ENCODE measurements at places on chromosomes 5 and 9. TPM values are rescaled to one million over a fixed set of nuclear protein-coding genes. Genes with fewer than 3 reads are reported as not detected.

DNA sequence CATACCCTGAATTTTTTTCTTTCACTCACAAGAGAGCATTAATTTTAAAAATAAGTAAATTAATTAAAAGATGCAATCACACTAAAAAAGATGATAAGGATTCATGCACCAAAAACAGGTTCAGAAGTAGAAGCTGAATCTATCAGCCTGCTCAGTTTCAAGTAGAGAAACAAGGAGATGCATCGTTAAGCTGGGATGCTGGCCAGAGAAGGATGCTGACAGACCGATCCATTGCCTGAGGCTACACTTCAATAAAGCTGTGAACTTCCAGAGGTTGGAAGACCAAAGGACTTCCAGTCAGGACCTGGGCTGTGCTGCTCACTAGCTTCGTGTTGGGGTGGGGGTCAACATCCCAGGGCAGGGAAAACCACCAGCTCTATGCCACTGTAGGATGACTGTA, 457.7 kb downstream of the EFNA5 start:
- DNase-seq: no peak

DNA sequence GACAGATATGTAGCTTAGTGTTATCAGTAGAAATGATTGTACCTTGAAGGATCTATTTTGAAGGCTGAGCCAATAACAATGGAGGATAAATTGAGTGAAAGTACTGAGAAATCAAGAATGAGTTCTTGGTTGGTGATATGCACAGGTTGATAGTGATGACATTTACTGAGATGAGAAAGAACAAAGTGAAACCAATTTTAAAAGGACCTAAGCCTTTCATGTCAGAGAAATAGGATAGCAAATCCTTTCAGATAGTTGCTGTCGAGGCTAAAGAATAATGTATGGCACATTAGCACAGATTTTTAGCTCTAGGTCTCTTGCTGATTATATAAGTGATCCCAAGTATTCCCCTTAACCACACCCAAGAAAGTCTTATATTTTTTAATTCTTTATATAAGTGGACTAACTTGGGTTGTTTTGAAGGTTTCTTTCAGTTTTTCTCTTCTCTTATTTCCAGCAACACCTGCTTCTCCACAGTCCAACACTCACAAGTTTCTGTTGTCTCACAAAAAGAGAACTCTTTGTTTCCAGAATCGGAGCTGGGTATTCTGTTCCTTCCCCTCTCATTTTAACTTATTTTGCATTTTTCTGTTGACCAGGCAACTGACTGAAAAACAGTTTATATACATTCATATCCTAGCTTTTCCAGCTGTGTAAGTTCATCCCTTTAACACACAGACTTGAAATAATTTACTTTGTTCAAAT, 286.9 kb upstream of the ATP10B start:
- no peak for DNase-seq

- DNase-seq: no peak
Observed at GRCh38 chr9:100350188-100350587, 2.6 kb downstream of the TEX10 start.

DNA sequence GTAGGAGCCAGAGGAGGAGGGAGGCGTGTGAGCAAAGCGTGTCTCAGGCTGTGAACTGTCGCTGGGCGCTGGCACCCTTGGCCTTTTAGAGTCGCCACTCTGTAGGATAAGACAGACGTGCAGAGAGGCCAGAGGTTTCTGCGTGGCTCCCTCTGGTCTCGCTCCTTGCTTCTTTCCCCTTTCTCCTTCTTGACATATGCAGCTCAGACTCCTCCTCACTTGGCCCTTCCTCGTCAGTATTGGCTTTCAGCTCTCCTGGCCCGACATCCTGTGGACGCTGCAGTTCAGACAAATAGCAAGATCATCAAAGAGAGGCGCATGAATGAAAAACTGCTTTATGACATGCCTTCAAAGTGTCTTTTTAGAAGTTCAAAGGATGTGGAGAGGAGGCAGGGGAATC, 116.8 kb upstream of the SPRY4 start:
- DNase-seq: no peak

The BAAT gene
- total RNA-seq: not detected

- DNase-seq: no peak
Observed at GRCh38 chr9:4829969-4830368, 37.2 kb downstream of the RCL1 start.

- no peak for DNase-seq
Observed at GRCh38 chr5:9149988-9150387, 395.9 kb downstream of the SEMA5A start.

The LRRC19 gene
- not detected for total RNA-seq

The QRFP gene
- under 0.01 TPM for total RNA-seq

The LIX1 gene
- not detected for total RNA-seq

The NR4A3 gene
- 5.1 TPM for total RNA-seq

The NUTM2F gene
- not detected for total RNA-seq

DNA sequence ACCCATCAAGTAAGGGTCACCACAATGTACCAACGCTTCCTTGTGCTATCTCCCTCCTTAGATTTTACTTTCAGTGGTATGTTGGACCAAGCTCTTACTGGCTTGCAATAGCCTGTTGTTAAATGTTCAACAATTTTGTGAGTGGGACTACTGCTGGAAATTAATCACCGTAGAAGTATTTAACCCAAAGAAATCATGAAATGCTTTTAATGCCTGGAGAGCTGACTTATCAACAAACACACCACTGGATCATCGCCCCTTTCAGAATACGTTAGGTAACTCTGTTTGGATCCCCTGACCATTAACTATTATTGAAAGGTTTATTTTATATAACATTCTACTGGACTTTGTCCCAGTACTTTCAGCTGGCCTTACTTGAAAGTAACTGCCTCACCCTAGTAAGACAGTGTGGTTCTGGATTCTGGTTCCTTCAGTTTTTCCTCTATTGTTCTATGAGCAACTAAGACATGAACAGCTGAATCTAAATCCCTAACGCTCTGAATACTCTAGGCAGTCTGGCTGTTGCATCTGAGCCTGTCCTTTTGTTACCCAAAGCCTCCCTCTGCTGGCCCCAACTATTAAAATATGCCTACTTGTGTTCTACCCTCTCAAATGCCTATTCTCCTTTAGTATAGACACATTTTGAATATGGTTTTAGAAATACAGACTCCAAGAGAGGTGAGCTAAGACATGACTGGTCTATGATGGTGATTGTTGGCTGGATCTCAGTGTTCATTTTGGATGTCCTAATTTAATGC, 1203.4 kb upstream of the DMAC1 start:
- peak; percentile 0 for DNase-seq

GRCh38 chr5:40452874-40453624, 226.7 kb upstream of the PTGER4 start:
- no peak for DNase-seq

GRCh38 chr9:78552802-78553201, 255.9 kb downstream of the PSAT1 start:
- DNase-seq: no peak

DNA sequence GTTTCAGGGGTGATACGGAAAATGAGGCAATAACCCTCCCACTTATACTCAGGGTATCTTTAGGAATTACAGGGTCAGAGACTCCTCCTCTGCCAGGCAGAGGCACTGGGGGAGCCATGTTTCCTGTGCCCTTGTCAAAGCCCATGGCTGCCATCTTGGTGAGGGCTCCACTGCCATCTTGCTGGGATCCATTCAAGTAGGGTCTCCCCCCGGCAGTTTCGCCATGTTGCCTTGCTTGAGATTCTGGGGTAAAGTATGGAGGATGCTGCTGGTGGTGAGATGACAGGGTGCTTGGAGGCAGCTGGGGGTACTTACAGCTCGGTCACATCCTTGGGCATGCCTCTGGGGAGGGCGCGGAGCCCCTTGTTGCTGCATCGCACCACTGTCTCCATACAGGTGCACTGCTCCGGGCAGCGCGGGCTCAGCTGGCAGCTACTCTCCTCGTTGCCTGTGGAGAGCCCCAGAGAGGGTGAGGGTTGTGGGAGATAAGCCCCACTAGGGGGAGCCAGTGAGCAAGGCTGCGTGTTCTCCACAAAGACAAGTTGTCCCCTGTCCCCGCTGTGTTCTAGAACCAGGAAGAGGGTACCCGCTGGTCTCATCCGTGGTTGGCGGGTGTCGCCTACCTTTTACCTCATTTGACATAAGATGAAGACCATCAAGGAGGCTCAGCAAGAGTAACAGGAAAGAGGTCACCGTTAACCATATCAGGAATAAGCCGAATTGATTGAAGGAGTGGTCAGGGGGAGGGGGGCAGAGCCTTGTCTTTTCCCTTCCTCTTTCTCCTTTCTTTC, 169.0 kb upstream of the PANK3 start:
- peak; percentile 67 for DNase-seq

DNA sequence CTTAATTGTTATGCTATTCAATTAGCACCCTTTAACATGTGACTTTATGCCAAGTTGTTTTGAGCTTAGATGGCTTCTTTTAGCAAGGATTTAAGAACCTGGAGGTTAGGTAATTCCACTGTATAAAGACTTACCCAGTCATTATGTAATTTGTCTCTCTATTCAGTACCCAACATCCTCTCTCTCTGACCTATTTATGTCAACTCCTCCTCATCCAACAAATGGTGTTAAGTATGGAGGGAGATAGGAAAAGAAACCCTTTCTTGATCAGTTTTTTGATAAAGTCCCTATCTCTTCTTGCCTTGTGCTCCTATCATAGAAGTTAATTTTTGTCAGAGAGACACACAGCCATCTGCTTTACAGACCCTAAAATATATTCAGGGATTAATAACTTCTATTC, 181.2 kb upstream of the GPR151 start:
- no peak for DNase-seq

DNA sequence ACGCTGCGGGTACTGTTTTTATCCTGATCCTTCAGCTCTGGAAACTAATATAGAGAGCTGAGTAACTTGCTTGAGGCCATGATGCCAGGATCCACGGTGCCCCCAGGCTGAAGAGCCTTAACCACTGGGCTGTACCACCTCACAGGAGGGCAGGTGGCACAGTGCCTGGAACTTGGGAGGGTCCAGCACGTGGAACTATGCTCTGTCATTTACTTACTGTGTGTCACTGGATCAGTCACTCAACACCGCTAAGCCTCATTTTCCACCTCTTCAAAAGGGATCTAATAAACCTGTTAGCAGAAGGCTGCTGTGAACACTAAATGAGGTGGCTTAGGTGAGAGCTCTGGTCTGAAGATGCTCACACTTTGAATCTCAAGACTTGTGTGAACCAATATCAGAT, 29.6 kb downstream of the KCNIP1 start:
- no peak for DNase-seq

GRCh38 chr9:109442716-109443115, 55.4 kb downstream of the PTPN3 start:
- DNase-seq: no peak

GRCh38 chr9:78865737-78866136, 568.8 kb downstream of the PSAT1 start:
- no peak for DNase-seq

GRCh38 chr5:154190595-154191304, at the start of gene GALNT10:
Gene GALNT10, plus strand, starts transcription at chr5:154190733. Its CDS starts 134 bp downstream, at chr5:154190867.
- peak; percentile 67 for DNase-seq

DNA sequence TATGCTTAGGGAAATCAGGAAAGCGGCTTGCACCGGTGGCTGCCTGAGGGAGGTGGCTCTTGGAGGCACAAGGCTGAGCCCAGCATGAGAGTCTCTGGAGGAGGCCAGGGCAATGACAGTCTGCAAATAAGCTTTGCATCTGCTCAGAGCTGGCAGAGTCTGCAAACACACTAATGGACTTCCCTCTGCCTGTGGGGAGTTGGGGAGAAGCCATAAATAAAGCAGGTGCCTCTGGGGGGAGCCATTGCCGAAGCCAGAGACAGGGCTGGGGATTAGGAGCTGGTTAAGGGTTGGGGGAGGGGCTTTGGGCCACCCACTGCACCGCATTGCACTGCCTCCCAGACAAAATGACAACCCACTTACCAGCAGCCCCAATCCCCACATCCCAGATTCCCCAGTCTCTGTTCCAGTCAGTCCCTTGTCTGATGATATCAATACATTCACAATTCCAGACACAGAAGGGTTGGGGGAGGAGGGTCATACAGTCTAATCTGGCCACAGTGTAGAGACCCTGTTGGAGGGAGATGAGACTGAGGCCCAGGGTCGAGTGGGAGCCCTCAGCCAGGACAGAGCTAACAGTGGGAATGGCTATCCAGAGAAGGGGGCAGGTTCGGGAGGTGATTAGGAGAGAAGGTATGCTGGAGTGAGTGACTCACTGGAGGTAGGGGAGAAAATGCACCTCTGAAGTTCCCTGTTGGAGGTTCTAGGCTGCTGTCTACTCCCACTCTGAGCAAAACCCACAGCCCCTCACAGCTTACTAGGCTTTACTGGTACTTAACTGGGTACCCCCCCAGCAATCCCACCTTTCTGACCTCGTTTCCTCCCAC, 53.7 kb downstream of the PAX5 start:
- DNase-seq: no peak

GRCh38 chr9:129138476-129139232, 27.4 kb downstream of the PTPA start:
- DNase-seq: no peak

GRCh38 chr5:7802855-7803254, 48.1 kb downstream of the CFAP90 start:
- peak; percentile 2 for DNase-seq

The TAF9 gene
- total RNA-seq: 46.3 TPM

- no peak for DNase-seq
Observed at GRCh38 chr9:312596-313320, 98.1 kb downstream of the DOCK8 start.

The ABO gene
- 26.7 TPM for total RNA-seq

The HTR1A gene
- not detected for total RNA-seq

DNA sequence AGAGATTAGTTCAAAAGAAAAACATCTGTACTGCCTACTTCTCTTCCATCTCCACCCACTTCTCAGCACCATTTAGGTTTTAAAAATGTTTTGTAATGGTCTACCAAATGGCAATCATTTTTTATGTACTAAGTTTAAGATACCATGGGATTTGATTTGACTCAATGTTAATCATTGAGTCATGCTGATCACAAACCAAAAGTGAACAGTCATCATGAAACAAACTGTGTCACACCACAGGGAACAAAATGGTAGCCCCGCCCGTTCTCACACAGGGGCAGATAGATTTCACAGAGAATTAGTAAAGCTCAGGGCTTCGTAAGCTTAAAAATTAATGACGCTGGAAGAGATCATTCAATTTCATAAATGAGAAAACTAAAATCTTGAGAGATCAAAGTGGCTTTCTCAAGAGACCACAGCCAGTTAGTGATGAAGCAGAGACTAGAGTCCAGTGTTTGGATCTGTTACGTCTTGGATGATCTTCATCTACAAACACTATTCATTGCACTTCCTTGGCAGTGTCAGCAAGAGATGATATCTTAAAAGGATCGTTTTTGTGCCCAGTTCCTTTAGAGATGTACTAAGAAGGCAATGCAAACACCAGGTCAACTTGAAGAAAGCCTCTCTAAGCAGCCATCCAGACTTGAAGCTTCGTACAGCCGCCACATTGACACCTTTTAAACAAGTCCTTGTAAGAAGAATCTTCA, 33.9 kb upstream of the TRIO start:
- DNase-seq: no peak

Data from hematopoietic multipotent progenitor cell (in vitro differentiated cells).